Activated T-cell treated with anti-CD3 and anti-CD28 coated beads, Interleukin-2, amount 50 U/mL, for 72 hours (primary cell): ENCODE measurements at places on chromosomes 12 and 14.
A peak's percentile ranks its signal among the peaks of the same experiment; 100 is the strongest.

DNA sequence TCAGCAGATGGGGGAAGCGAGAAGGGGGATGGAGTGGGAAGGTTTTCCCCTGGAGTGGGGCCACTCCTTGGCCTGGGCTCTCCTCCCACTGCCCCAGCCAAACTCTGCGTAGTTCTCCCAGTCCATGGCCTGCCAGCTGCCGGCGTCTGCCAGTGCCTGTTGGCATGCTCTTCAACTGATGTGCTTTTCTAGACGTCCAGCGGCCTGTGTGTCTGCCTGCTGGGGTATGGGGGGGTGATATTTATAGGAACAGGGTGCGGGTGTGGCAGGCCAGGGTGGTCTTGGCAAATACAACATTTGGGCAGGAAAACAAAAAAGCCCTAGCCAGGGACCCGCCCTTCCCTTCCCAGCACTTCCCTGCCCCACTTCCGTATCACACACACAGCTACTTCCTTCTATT is 786.3 kb upstream of the NOVA1 start:
- H3K27me3 ChIP-seq: no peaks in the 10 kb centered on the region
- DNase-seq: no peak
- H3K27ac ChIP-seq: no peak overlapping the region
- no peak overlapping the region for H3K4me3 ChIP-seq

GRCh38 chr14:21087294-21088091 is 11.0 kb downstream of the ZNF219 start:
- H3K27ac ChIP-seq: peak overlapping the region; percentile 39
- DNase-seq: no peak
- no peaks in the 10 kb centered on the region for H3K36me3 ChIP-seq
- peaks cover 17% of the 10 kb centered on the region for H3K4me1 ChIP-seq
- H3K4me3 ChIP-seq: no peak overlapping the region

DNA sequence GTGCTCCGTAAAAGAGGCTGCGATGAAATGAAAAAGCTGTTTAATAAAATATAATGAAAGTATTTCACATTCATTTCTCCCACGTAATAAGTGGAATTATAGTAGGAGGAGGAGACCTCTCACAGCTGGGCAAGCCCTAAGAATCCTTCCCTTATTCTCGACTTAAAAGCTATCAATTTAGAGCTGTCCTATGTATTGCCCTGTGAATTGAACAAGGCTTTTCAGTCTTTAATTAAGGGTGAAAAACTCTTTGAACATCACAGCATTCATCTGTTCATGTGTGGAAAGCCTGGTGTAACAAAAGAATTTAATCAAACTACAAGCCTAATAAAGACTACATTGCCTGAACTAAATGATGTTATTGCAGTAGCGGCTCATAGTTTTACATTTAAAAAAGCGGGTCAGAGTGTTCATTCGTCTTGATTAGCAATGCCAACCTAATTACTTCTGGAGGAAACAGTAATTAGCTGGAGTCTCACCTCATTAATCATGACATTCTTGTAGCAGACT is 142.0 kb downstream of the ETNK1 start:
- no peak for DNase-seq
- peaks cover 5% of the 10 kb centered on the region for H3K27me3 ChIP-seq
- no peaks in the 10 kb centered on the region for H3K4me1 ChIP-seq
- no peaks in the 10 kb centered on the region for H3K36me3 ChIP-seq
- H3K27ac ChIP-seq: no peak overlapping the region
- H3K4me3 ChIP-seq: no peak overlapping the region

DNA sequence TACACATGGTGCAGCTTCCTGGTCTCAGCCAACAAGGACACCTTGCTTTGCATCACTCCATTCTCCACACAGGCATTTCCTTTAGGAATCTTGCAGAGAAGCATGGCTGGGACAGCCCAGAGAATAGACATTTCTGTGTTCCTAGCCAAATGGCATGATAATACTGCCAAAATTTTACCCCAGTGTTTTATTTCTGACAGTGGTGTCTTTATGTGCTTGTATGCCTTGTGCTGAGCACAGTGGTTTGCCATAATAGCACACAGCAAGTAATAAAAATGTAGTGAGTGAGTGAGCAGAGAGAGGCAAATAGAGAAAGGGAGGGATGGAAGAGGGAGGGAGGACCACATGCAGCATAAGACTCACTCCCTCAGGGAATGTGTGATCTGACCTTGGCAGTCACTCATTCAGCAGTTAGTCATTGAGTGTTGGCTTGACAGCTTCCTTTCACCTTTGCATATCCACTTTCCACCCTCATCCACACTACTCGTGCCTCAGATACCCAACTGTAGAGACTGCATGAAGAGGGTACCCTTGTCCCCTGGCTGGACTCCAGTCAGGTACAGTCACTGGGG is 212.8 kb upstream of the CCDC196 start:
- no peak for DNase-seq
- no peaks in the 10 kb centered on the region for H3K36me3 ChIP-seq
- peaks cover 10% of the 10 kb centered on the region for H3K27me3 ChIP-seq
- no peak overlapping the region for H3K4me3 ChIP-seq

GRCh38 chr12:92027701-92028440 is 117.8 kb downstream of the BTG1 start:
- no peak overlapping the region for H3K4me3 ChIP-seq
- H3K27ac ChIP-seq: peak overlapping the region; percentile 1
- DNase-seq: no peak
- peaks cover 10% of the 10 kb centered on the region for H3K36me3 ChIP-seq
- H3K4me1 ChIP-seq: peaks cover 73% of the 10 kb centered on the region

GRCh38 chr12:42362647-42363260 is 36.8 kb downstream of the PPHLN1 start:
- H3K4me3 ChIP-seq: no peak overlapping the region
- no peak for DNase-seq
- H3K27me3 ChIP-seq: no peaks in the 10 kb centered on the region
- peaks cover 32% of the 10 kb centered on the region for H3K4me1 ChIP-seq

GRCh38 chr14:94424371-94424770 is 28.2 kb downstream of the SERPINA11 start:
- H3K4me1 ChIP-seq: peaks cover 4% of the 10 kb centered on the region
- DNase-seq: no peak
- H3K27ac ChIP-seq: no peak overlapping the region
- no peaks in the 10 kb centered on the region for H3K36me3 ChIP-seq

DNA sequence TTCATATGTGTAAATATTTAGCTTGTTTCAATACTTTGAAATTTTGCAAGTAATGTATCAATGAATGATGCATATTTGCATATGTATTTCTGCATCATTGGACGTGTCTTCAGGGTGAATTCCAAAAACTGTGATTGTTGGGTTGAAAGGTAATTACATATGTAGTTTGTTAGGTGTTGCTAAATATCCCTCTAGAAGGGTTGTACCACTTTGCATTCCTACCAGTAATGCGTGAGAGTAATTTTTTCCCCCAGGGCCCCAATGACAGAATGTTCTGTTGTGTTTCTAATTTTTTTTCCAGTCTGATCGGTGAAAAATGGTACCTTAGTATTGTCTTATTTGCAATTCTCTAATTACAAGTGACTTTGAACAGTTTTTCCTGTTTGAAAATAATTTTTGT is 408.9 kb downstream of the NAV3 start:
- no peaks in the 10 kb centered on the region for H3K36me3 ChIP-seq
- H3K27me3 ChIP-seq: no peaks in the 10 kb centered on the region
- H3K4me1 ChIP-seq: no peaks in the 10 kb centered on the region
- H3K27ac ChIP-seq: no peak overlapping the region
